T-helper 1 cell (primary cell): ENCODE measurements at places on chromosomes 16 and 17.

- no peak for DNase-seq
Measured at GRCh38 chr17:37098152-37098551, 149.4 kb downstream of the AATF start.

DNA sequence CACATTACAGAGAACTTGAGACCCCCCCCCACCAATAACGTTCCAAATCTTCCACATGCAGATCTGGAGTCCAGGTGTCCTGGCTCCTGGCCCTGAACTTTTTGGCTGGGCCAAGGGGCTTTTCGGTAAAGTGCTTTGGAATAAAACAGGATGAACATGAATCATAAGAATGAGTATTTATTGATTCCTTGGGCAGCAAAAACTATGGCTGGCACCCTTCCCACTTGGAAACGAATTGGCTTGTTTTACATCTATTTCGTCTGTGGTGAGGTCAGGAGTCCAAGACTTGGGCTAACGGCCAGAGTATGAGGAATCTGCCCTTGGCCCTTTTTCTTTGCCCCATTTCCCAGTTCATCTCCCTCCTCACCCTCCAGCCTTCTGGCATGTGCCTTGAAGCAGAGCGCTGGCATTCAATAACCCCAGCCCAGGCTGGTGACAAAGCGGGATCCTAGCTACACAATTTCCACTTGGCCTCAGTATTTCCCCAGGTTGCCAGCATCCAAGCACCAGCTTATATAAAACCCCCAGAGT is 4.1 kb upstream of the UBTF start:
- no peak for DNase-seq

GRCh38 chr17:68353111-68353521 is 61.8 kb downstream of the ARSG start:
- no peak for DNase-seq

DNA sequence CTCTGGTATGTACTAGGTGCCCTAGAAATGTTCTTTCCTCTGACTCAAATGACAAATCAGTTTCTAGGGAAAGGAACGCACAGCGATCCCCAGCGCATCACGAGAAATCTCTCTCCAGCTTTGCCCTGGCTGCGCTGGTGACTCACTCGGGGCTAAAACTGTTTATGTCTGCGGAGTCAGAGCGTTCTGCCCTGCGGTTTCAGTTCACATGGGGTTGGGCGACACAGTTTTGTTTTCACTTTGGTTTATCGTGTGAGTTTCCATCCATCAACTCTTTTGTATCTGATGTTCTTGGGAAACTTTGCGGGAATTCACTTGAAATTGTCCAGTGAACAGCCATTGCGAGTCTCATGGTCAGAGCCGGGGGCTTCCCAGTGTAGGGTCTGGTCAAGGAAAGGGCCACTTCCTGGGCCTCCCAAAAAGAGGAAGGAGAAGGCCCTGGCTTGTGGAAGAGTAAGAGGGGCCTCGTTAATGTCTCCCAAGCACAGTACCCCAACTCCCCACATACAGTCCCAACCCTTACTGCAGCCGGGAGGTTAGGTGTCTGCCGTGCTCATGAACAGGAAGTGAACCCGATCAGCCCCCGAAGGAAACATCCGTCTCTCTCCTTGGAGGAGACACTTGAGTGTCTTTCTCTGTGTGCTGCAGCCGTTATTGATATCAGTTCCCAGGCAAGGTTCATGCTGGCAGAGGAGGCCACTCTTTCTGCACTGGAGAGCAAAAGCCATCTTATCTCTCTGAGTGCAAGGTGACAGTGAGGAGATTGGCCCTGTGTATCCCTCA is 643.2 kb downstream of the WWOX start:
- DNase-seq: peak; percentile 69
